Right renal pelvis (tissue), 4 donors: ENCODE measurements at places on chromosomes 1 and 21. TPM values are rescaled to one million over a fixed set of nuclear protein-coding genes. Genes with fewer than 3 reads are reported as not detected.

- no peak for DNase-seq
These were observed 11.8 kb downstream of the FBLIM1 start for GRCh38 chr1:15770313-15770962.

DNA sequence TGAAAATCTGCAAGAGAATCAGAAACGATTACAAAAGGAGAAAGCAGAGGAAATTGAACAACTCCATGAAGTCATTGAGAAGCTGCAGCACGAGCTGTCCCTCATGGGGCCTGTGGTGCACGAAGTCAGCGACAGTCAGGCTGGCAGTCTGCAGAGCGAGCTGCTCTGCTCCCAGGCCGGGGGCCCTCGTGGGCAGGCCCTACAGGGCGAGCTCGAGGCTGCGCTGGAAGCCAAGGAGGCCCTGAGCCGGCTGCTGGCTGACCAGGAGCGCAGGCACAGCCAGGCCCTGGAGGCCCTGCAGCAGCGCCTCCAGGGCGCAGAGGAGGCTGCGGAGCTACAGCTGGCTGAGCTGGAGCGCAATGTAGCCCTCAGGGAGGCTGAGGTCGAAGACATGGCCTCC lies 47.5 kb upstream of the DIP2A start:
- no peak for DNase-seq

DNA sequence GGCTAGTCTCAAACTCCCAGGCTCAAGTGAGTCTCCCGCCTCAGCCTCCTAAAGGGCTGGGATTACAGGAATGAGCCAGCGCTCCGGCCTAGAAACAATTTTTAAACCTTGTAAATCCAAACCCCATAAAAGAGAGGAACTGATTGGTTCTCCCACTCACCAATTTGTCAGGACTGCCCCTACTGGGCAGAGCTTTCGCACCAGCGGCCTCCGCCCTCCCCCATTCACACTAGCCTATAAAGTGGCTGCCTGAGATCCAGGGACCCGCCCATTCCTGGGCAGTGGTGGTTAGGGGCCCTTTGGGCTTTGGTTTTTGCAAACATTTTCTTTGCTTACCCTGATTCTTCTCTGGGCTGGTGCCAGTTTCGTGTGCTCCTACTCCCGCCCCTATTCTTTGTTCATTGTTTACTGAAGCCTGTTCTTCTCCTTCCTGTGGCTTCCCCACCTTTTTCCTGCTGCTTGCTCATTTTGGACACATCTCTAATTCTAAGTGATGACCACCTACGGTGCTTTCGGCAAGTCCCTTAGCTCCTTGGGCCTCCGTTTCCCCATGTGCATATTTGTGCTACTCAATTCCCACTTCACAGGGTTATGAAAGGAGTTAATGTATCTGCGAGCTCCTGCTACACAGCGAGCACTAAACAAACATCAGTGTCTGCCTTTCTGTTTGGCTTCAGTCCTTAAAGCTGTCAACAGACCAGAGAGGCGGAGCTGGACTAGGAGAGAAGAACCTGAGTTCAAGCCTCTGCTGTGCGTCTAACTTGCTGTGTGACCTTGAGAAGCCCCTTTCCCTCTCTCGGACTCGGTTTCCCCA lies 39.8 kb upstream of the CLIC4 start:
- DNase-seq, result no peak

Gene ECM1
- polyA plus RNA-seq, result 14.7 TPM

DNA sequence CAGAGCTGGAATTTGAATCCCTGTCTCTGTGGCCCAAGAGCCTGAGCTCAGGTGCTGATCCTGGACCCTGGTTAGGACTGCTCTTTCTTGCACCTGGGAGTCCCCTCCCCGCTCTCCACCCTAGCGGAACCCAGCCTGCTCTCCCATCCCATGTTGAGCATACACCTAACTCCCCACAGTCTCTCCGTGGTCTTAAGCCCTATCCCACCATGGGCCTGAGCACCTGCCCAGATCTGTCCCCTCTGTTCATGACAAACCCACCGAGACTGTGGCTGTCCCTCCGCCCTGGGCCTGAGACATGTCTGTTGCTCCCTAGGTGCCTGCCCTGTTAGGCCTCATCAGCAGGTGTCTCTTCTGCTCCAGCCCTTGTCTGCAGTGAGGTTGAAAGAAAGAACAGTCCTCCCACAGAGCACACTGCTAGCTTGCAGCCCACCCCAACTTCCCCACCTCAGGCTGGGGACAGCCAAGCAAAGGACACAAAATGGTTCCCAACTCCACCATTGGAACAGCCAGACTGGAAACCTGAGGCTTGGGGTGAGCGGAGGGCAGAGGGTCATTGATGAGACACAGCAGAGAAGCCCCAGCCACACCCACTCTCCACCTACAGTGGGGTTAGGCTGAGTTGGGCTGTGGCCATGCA lies 118.5 kb downstream of the MATN1 start:
- no peak for DNase-seq

GRCh38 chr1:33152685-33153432 lies 29.0 kb downstream of the TRIM62 start:
- DNase-seq, result no peak

Gene AMY1B
- not detected for polyA plus RNA-seq

DNA sequence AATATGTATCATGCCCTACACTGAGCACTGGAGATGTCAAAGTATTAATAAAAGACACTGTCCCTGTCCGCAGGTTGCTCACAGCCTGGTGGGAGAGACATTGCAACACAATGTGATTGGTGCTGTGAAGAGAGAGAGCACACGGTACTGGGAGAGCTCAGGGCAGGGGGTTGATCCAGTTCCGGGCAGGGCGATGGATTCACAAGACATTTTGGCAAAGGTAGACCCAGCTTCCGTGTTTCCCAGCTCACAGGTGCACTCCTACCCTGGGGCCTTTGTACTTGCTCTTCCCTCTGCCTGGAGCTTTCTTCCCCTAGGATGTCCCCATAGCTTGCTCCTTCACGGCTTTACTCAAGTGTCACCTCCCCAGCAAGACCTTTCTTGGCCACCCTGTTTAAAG lies 1.4 kb downstream of the PLA2G5 start:
- no peak for DNase-seq

DNA sequence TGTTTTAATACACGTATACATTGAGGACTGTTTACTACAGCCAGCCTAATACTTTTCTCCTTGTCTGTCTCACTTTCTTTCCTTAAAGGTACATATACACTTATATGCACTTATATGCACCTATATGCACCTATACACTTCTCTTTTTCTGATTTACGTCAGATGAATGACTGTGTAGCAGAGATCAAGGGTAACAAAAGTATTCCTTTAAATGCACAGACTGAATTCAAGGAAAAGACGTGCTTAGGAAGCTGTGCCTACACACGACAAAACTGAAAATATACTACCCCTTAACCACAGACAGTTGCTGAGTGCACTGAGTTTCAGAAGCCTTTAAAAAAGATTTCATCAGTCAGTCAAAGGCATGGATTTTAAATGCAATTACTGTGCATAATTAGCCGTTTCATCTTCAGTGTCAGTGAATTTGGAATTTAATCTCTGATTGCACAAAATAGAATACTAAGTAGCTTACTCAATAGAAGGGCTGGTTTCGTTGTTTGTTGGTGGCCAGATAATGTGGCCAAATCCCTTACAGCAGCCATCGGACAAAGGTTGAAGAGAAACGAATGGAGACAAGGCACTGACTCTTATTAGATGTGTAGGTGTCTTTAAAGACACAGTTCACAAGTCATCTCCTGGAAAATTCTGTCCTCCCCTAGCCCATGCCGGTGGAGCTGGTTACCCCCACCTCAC lies 38.3 kb upstream of the TARBP1 start:
- DNase-seq, result no peak

Gene NUF2
- 29.0 TPM for polyA plus RNA-seq

Gene OR2L2
- 0.14 TPM for polyA plus RNA-seq

GRCh38 chr1:162943622-162944021 lies 82.6 kb upstream of the CCDC190 start:
- no peak for DNase-seq

- no peak for DNase-seq
These were observed 4.3 kb upstream of the SLC30A1 start for GRCh38 chr1:211583011-211583992.

DNA sequence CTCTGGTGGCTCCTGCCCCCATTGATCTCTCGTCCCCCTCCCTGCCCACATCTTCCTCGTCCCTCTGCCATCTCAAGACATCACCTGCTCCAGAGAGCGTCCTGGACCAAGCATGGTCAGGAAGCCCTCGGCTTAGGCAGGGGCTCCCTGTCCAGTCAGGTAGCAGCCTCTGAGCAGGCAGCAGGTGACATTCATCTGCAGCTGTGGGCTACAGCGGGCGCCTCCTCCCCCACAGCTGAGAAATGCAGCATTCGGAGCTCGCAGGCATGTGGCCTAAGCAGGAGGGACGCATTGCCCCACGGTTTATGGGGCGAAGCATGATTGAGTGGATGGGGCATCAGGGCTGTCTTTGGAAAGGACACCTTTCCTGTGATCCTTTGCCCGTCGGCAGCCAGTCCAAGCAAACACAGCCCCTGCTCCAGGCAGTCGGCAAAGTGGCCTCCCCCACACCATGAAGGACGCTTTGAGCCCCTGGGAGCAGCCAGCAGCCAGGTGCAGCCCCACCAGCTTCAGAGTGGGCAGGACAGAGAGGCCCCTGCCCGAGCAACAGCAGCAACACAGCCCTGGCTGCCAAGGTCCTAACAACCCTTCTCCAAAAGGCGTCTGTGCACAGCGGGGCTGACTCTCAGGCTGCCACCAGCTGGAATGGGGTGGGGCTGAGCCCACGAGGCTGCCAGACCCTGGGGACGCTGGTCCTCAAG lies 234.1 kb upstream of the VAMP3 start:
- DNase-seq, result peak; percentile 37

- DNase-seq, result no peak
These were observed 10.0 kb upstream of the IL19 start for GRCh38 chr1:206760590-206760989.

- no peak for DNase-seq
These were observed 74.0 kb downstream of the MAB21L3 start for GRCh38 chr1:116185161-116185701.

- no peak for DNase-seq
These were observed 51.1 kb downstream of the SLC16A1 start for GRCh38 chr1:112904831-112905261.

DNA sequence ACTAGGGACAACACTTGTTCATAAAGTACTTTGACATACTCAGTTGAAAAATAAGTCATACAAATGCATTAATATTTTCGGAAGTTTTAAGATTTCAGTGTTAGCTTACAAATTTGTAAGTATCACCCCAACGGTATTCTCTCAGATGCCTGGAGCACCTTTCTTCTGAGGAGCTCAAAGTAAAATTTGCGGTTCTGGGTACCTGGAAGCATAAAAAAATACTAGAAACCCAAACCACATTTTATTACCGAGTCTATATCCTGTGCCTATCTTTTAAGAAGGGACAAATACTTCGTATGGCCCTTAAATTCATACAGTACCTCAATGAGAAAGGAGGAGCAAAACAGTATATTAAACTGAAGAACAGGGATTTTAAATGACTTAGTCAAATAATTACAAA lies 10.2 kb downstream of the SRSF4 start:
- no peak for DNase-seq

Gene SLC30A10
- 0.14 TPM for polyA plus RNA-seq

Gene LCE3E
- polyA plus RNA-seq, result not detected

Gene F5
- polyA plus RNA-seq, result 3.0 TPM

Gene SPRR1B
- not detected for polyA plus RNA-seq

DNA sequence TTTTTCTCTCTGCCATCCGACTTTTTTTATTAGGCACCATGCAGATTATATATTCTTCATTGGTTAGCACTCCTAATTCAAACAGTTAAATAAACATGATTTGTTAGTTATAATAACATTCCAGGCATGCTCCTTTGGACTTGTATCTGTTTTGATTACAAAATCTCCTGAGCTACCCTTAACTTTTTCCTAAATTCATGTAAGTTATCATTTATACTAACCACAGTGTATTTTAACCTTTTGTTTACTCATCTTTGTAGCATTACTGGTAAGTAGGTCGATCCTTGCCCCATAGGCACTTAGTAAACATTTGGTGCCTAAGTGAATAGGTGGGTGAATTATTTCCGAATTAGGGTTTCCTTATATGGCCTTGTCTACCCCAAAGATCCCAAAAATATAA lies 43.8 kb downstream of the MIER1 start:
- no peak for DNase-seq

- no peak for DNase-seq
These were observed 37.0 kb downstream of the CCDC185 start for GRCh38 chr1:223430236-223430635.

Gene KAZN
- polyA plus RNA-seq, result 34.1 TPM

DNA sequence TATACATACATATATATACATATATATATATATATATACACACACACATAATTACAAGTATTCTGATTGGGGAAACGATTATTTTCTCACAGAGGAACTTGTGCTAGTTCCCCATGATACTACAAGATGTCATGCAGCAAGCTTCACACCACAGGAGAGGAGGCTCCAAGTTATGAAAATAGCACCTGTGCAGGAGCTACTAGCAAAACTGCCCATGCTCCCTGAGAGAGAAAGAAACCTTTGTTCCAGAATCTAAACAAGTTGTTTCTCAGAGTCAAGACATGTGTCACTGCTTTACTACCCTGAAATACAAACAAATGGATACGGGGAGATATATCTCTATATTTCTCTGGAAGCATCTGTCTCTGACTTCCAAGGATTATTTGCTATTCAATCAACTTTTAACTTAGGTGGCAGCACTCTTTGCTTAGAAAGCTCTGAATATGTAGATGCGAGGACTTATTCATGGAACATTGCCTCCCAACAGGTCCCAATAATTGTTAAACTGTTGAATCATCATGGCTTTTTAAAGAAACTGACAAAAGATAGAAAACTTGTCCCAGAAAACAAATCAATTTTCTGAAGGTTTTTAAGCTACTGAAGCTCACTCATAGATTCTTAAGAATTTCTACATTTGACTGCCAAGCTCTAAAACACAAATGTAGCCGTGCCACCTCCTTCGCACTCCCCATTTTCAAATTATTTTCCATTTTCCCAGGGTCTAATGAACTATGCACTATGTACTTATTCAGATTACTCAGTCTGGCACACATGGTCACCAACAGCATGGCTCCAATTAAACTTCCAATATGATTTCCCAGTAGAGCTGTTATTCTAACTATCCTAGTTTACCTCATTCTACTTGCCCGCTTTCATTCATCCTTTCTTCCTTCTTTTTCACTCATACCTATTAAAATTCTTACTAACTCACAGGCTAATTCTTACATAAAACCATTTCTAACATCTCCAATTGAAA lies 929.1 kb downstream of the LTN1 start:
- no peak for DNase-seq

GRCh38 chr1:170511038-170511437 lies 20.9 kb upstream of the GORAB start:
- DNase-seq, result no peak

DNA sequence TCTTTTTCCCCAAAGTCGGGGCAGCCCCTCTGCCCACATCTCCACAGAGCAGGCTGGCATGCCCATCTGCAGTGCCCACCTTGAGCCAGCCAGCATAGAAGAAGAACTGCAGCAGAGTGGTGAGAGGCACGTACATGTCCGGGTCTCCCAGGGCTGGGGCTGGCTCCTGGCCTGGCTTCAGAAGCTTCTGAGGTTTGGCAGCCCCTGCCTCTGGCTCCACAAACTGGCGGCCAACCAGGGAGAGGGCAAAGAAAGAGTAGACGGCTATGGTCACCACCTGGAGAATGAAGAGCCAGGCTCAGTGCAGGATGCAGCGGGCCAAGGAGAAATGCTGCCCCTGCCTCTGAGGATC lies 3.0 kb downstream of the BEST4 start:
- no peak for DNase-seq

Gene CELA2B
- 0.21 TPM for polyA plus RNA-seq
